ENCODE measurements at places on chromosomes 3 and 15. TPM values are rescaled to one million over a fixed set of nuclear protein-coding genes. Genes with fewer than 3 reads are reported as not detected.

GATM gene
- 13.6 TPM for total RNA-seq

DNA sequence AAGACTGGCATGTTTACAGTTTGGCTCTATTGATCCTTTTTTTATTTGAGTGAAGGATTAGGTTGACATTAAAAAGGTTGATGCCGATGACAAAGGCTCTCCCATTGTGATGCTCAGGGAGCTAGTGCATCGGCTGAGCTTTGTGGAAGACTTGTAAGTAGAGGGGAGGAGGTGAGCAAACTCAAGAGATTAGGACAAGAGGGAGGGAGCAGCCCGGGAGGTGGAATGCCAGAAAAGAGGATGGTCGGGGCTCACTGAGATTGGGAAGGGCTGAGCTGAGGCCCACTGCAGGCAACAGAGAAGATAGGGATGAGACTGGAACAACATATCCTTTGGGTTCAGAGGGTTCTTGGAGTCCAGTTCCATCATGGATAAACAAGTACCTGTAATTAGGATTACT lies 26.5 kb upstream of the PSMD6 start:
- H3K4me1 ChIP-seq: peaks cover 7% of the 10 kb centered on the region
- H3K27me3 ChIP-seq: no peaks in the 10 kb centered on the region
- H3K36me3 ChIP-seq: no peaks in the 10 kb centered on the region
- no peak overlapping the region for H3K4me3 ChIP-seq
- no peak for DNase-seq
- no peak overlapping the region for H3K27ac ChIP-seq

DNA sequence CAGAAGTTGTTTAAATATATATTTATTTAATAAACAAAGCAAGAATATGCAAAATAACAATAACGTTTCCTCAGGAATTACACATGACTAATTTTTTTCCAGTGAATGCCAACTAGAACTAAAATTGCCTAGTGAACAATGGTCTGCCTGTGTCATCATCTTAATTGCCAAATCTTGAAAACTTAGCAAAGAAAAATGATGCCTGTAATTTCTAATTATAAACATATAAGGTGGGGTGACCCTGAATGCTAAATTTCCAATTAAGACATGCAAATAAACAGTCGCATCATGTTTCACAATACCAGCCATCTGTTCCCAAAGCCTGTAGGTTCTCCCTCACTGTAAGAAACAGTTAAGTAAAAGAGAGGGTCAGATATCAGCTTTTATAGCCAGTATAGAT lies 67.6 kb upstream of the PLCL2 start:
- DNase-seq: no peak
- no peaks in the 10 kb centered on the region for H3K27me3 ChIP-seq
- H3K4me3 ChIP-seq: no peak overlapping the region
- H3K36me3 ChIP-seq: no peaks in the 10 kb centered on the region

DNA sequence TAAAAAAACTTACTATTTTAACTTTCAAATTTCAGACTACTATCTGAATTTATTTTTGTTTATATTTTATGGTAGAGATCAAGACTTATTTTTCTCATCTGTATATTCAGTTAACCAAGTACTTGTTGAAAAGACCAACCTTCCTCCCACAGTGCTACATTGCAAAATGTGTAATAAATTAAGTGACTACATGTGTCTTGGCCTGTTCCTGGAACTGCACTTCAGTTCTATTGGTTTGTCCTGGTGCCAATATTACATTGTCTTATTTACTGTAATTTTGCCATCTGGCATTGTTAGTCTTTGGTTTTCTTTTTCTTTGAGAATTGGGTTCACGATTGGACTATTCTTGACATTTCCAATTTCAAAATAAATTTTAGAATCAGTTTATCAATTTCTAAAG lies 138.4 kb upstream of the KCNMB2 start:
- peaks cover under 1% of the 10 kb centered on the region for H3K4me1 ChIP-seq
- no peaks in the 10 kb centered on the region for H3K36me3 ChIP-seq
- H3K27me3 ChIP-seq: no peaks in the 10 kb centered on the region
- H3K27ac ChIP-seq: no peak overlapping the region

DNA sequence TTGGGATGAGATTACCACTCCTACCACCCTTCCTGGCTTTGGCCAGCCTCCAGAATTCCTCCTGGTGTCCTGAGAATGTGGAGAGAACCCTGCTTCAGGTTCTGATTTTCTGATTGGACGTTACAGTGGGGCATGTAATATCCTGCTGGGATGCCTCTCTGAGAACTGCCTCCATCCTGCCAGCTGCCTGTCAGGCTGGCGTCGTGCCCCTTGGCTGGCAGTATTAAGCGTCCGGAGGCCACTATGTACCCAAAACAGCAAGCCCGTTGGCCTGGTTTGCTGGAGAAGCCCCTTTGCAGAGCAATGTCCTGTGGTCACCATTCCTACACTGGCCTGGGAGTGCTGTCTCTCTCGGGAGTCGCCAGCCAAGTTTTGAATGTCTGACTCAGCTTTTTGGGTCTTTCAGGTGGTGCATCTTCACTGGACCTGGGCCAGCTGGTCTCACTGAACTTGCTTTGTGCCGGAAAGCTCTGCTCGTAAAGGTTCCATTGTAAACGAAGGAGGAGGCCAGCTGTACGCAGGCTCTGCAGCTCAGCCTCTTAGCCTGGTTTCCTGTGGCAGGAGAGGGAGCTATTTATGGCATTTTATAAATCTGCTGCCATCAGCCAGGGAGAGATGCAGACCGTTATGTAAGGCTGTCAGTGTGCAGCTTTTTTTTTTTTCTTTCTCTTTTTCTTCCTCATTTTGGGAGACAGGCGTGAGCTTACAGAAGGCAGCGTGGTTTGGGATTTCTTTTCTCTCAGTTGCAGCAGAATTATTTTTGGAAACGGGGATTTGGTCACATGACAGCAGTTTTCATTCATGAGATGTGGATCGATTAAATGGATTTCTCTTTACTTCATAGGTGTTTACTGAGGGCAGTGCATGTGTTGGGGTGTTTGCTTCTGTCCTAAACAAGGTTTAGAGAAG lies 19.0 kb upstream of the TRAK1 start:
- peaks cover 89% of the 10 kb centered on the region for H3K4me1 ChIP-seq
- no peak overlapping the region for H3K4me3 ChIP-seq
- H3K27ac ChIP-seq: peak overlapping the region; percentile 93
- no peaks in the 10 kb centered on the region for H3K27me3 ChIP-seq
- H3K36me3 ChIP-seq: no peaks in the 10 kb centered on the region

PROS1 gene
- total RNA-seq: 44.6 TPM

ITGB5 gene
- total RNA-seq: 93.2 TPM

DNA sequence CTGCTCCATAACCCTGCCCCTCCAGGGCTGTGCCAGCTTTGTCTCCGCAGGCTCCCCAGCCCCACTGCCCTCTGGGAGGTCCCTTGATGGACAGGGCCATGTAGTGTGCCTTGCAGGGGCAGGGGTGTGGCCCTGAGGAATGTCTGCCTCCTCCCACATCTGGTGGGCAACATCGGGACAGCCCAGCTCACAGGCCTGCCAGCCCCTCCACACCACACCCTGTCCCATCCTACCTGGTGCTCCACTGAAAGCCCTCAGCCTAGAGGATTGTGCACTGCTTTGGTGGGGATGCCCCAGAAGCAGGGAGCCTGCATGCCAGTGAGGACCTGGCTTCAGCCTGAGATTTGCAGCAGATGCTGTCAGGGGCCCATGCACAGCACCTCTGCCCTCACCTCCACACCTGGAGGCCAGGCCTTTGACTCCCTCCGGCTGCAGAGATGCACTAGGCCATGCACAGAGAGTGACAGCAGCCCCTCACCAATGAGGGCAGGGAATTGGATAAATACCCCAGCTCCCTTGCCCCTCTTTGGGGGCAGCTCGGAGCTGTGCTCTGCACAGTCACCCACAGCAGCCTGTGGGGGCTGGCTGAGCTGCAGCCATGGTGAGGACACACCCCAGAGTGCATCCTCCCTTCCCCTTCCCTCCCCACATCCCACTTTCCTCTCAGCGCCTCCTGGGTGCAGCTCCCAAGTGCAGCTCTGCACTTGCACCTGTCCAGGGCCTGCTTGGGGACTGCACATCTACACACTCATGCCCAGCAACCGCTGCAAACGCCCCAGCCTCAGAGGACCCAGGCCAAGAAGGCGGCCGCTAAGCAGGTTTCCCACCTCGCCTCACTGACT lies 2.7 kb downstream of the C3orf22 start:
- H3K36me3 ChIP-seq: no peaks in the 10 kb centered on the region
- no peak overlapping the region for H3K27ac ChIP-seq
- no peaks in the 10 kb centered on the region for H3K27me3 ChIP-seq
- H3K4me1 ChIP-seq: no peaks in the 10 kb centered on the region

DNA sequence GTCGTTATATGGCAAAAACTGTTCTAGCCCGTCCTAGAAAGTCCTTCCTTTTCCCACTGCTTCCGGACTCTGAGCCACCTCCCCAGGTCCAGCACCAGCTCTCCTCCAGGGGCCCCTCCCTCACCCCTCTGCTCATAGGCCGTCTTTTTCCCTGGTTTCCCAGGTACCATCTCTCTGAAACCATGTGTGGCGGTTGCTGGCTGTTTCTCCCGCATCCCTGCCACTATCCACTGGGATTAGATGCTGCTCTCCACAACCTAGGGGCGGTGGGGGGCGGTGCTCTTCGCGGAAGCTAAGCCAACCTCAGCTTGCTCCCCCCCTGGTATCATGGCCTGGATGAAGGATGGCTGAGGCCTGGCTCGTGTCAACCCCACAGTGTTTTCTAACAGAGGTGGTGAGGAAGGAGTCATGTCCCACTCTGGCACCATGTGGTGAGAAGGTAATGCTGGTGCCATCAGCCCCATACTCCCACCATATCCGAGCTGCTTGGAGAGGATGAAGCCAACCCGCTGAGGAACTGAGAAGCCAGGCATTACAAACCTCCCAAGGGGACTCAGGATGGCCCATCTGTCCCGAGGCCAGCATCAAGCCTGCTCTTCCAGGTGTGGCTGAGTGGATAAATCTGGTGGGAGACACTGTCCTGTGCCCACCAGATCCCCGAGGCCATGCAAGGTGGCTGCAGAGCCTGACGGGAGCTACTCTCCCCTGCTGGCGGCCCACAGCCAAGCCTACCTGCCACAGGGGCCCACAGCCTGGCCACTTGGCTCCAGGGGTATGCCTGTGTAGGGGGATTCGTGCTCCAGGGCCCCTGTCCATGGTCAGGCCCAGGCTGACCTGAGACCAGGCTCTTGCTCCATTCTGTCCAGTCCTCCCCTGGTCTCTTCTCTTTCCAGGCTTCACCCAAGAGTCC lies 27.9 kb upstream of the SLC41A3 start:
- no peak overlapping the region for H3K27ac ChIP-seq
- no peaks in the 10 kb centered on the region for H3K4me1 ChIP-seq
- no peaks in the 10 kb centered on the region for H3K27me3 ChIP-seq
- no peak for DNase-seq
- no peaks in the 10 kb centered on the region for H3K36me3 ChIP-seq
- H3K4me3 ChIP-seq: no peak overlapping the region

DNA sequence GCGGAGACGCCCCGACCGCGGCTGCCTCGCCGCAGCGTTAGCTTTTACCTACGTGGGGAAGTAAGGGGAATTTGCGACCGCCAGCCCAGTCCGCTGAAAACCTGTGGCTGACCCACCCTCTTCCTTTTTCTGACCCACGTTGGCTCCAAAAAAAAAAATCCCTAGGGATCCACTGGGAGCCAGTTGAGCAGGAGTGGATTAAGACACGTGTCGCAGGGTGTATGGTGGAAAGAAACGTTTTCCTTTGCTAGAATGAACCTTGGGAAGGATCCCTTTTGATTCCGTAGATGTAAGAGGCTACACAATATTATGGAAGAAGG lies 575 bp upstream of the PCYT1A start:
- H3K4me3 ChIP-seq: peak overlapping the region; percentile 87
- no peak for DNase-seq
- peak overlapping the region; percentile 98 for H3K27ac ChIP-seq
- no peaks in the 10 kb centered on the region for H3K27me3 ChIP-seq
- H3K4me1 ChIP-seq: peaks cover 45% of the 10 kb centered on the region

- DNase-seq: peak; percentile 81
- H3K4me3 ChIP-seq: no peak overlapping the region
- no peaks in the 10 kb centered on the region for H3K27me3 ChIP-seq
- peaks cover 41% of the 10 kb centered on the region for H3K36me3 ChIP-seq
- H3K27ac ChIP-seq: no peak overlapping the region
These were observed 16.1 kb downstream of the CD276 start for GRCh38 chr15:73700041-73700842.

- H3K4me1 ChIP-seq: peaks cover 56% of the 10 kb centered on the region
- DNase-seq: peak; percentile 63
- H3K27me3 ChIP-seq: no peaks in the 10 kb centered on the region
- peak overlapping the region; percentile 88 for H3K27ac ChIP-seq
These were observed 11.5 kb downstream of the KBTBD13 start for GRCh38 chr15:65087873-65088642.

SERPINI2 gene
- total RNA-seq: not detected

GOLGA8T gene
- total RNA-seq: not detected

DNA sequence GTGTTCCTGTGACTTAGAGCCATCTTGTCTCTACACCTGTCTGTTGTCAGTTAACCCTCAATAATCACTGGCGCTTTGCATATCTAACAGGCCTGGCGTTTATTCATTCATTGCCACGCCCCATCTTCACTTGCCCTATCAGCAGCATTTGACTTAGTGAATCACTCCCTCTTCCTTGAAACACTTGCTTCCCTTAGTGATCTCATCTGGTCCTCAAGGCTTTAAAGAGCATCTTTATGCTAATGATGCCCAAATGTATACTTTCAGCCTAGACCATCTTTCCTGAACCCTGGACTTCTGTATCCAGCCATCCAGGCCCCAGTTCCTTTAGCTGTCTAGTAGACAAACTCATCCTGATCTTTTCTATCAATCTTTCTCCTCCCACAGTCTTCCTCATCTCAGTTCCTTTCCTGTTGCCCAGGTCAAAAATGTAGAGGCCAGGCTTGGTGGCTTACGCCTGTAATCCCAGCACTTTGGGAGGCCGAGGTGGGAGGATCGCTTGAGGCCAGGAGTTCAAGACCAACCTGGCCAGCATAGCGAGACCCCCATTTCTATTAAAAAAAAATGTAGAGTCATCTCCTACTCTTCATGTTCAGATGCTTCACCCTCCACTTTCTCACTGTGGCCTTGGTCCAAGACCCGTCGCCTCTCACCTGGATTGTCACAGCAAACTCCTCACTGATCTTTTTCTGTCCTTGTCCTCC lies 1.4 kb upstream of the IGDCC4 start:
- no peaks in the 10 kb centered on the region for H3K36me3 ChIP-seq
- peaks cover 22% of the 10 kb centered on the region for H3K27me3 ChIP-seq
- no peak for DNase-seq

DNASE1L3 gene
- total RNA-seq: 3.4 TPM

Measured in heart right ventricle (tissue), 16 donors.